ENCODE measurements at places on chromosomes 13 and 19. TPM values are rescaled to one million over a fixed set of nuclear protein-coding genes. Genes with fewer than 3 reads are reported as not detected.

GRCh38 chr13:35630551-35631275 is 154.2 kb upstream of the MAB21L1 start:
- H3K36me3 ChIP-seq: no peaks in the 10 kb centered on the region
- H3K27ac ChIP-seq: no peak overlapping the region

Gene PGLYRP1
- not detected for total RNA-seq

Gene SGCG
- not detected for total RNA-seq

DNA sequence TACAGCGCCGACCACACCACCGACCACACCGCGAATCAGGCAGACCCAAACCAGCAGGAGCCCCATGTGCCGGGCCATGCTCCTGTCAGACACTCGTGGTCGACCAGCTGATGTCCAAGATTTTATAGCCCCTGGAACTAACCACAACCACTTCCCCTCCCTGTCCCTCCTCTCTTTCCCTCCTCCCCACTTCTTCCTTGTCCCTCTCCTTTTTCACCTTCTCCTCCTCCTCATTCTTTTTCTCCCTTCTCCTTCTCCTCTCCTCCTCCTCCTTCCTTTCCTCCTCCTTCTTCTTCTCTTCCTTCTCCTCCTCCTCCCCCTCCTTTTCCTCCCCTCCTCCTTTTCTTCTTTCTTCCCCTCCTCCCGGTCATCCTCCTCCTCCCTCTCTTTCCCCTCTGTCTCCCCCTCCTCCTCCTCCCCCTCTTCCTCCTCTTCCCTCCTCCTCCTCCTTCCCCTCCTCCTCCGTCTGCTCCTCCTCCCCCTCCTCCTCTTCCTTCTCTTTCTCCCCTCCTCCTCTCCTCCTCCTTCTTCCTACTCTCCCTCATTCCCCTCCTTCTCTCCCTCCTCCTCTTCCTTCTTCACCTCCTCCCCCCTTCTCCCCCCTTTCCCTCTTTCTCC is 670 bp downstream of the BSPH1 start:
- H3K4me3 ChIP-seq: no peak overlapping the region
- no peak overlapping the region for H3K27ac ChIP-seq
- no peak for DNase-seq
- H3K36me3 ChIP-seq: no peaks in the 10 kb centered on the region
- peaks cover 4% of the 10 kb centered on the region for H3K27me3 ChIP-seq

- no peak for DNase-seq
- H3K36me3 ChIP-seq: no peaks in the 10 kb centered on the region
- H3K27me3 ChIP-seq: peaks cover 2% of the 10 kb centered on the region
- no peak overlapping the region for H3K4me3 ChIP-seq
Measured at GRCh38 chr13:20353973-20354372, 121.9 kb upstream of the GJB6 start.

DNA sequence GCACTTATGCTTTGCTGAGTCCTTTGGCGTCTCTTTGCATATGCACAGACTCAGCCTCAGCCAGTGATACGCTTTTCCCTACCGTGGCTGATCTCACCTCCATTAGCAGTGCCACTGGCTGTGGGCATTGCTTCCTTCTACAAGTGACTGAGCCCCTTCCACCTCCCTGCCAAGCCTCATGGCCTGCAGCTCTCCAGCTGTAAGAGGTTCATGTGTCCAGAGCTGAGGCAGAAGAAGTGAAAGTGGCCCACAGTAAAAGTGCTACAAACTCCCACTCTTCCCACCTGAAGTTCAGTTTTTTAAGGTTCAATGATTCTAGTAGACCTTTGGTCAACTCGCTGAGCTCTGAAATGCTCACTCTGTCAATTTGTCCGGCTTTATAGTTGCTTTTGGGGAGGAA is 44.7 kb downstream of the SMARCA4 start:
- no peak overlapping the region for H3K27ac ChIP-seq
- H3K36me3 ChIP-seq: peaks cover 47% of the 10 kb centered on the region
- no peaks in the 10 kb centered on the region for H3K4me1 ChIP-seq
- no peaks in the 10 kb centered on the region for H3K27me3 ChIP-seq
- DNase-seq: no peak

Gene TTC9B
- not detected for total RNA-seq

DNA sequence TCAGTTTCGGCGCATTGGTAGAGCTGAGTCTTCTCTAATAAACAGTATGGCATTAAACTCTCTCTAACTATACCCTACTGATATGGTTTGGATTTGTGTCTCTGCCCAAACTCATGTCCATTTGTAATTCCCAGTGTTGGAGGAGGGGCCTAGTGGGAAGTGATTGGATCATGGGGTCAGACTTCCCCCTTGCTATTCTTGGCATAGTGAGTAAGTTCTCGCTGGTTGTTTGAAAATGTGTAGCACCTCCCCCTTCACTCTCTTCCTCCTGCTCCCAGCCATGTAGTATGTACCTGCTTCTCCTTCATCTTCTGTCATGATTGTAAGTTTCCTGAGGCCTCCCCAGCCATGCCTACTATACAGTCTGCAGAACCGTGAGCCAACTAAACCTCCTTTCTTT is 682.7 kb upstream of the ARGLU1 start:
- no peaks in the 10 kb centered on the region for H3K27me3 ChIP-seq
- H3K36me3 ChIP-seq: no peaks in the 10 kb centered on the region

DNA sequence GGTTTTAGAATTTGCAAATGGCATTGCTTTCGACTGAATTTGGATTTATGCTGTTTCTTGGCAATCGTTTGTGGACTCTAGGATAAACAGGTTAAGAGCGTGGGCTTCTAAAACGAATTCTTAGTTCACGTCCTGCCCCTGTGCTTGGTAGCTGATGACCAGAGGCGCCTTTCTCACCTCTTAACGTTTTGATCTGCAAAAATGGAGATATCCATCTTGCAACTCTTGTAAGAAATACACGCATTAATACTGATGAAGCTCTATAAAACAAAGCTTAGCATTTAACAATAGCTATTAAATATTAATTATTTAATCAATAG is 580 bp upstream of the KATNAL1 start:
- H3K36me3 ChIP-seq: no peaks in the 10 kb centered on the region
- H3K4me1 ChIP-seq: peaks cover 38% of the 10 kb centered on the region
- no peak for DNase-seq

Gene TMEM86B
- 6.7 TPM for total RNA-seq

DNA sequence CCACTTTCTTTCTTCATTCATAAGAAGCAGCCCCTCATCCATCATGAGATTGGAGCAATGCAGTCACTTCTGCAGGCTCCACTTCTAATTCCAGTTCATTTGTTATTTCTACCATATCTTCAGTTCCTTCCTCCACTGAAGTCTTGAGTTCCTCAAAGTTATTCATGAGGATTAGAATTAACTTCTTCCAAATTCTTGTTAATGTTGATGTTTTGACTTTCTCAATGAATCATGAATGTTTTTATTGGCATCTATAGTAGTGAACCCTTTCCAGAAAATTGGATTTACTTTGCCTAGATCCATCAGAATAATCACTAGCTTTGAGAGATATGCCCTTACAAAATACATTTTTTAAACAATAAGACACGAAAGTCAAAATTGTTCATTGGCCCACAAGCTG is 2567.7 kb upstream of the PCDH20 start:
- H3K4me3 ChIP-seq: no peak overlapping the region
- no peaks in the 10 kb centered on the region for H3K4me1 ChIP-seq
- H3K36me3 ChIP-seq: no peaks in the 10 kb centered on the region
- H3K27me3 ChIP-seq: no peaks in the 10 kb centered on the region

DNA sequence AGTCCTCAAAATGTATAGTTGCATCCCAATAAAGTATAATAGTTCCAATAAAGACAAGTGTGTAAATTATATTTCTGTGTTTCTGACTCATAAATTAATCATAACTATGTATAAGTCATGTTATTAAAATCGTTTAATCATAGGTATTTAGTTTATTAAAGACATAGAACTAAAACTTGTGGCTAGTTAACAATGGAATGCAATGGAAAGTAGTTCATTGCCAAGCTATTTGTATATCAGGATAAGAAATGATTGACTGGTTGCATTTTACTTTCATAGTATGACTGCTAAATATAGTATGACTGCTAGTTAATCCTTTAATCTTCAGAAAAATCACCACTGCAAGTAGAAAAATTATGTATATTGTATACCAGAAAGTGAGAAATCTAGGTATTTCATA is 16.9 kb downstream of the COG3 start:
- peaks cover 3% of the 10 kb centered on the region for H3K4me1 ChIP-seq
- H3K36me3 ChIP-seq: peaks cover 60% of the 10 kb centered on the region
- no peak overlapping the region for H3K27ac ChIP-seq

Gene F2RL3
- total RNA-seq: not detected

DNA sequence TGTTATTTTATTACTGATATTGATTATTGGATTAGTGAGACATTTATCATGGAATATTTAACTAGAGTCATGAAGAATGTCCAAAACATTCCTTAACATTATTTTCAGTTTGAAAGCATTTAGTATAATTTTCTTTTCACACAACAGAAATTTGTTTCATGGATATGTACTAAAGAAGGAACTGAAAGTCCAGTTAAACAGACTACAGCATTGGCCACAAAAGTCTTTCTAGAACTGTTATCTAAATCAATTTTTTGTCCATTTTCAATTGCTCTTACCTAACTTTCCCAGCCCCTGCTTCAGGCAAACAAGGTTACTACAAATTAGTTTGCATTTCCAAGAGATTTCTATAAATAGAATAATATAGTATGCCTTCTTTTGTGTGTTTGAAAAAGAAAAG is 1018.0 kb upstream of the PCDH20 start:
- no peaks in the 10 kb centered on the region for H3K4me1 ChIP-seq
- no peak overlapping the region for H3K27ac ChIP-seq
- no peak for DNase-seq
- no peaks in the 10 kb centered on the region for H3K36me3 ChIP-seq
- no peak overlapping the region for H3K4me3 ChIP-seq

DNA sequence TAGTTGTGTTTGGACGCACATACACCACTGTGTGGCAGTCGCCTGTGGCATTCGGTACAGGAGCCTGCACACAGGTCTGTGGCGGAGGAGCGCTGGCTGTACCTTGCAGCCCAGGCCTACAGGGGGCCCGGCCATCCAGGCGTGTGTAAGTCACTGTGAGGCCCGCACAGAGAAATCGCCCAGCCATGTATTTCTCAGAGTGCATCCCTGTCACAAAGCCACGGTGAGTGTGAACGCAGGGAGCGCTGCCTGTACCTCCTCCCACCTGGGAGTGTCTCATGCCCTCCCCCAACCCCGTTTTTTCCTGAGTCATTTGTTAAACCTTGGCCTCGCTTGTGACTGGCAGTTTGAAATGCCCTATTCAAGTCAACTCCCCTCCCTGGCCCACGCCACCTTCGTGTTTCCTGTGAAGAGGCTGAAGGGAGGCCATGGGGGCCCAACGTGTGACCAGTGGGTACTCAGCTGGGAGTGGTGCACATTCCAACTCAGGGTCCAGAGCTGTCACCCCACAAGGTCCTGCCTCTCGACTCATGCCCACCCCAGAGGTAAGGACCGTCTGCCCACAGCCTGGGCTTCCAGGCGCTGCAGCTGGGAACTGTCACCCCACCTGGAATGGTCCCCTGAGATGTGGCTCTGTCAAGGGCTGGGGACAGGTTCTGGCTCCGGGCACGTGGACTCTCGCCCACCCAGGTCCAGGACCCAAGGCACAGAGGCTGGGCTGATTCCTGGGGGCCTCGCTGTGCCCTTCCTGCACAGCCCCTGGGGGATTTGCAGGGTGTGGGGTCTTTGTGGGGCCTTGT is 11.6 kb upstream of the RASA3 start:
- H3K36me3 ChIP-seq: no peaks in the 10 kb centered on the region
- no peak overlapping the region for H3K27ac ChIP-seq
- H3K4me3 ChIP-seq: no peak overlapping the region
- peaks cover 41% of the 10 kb centered on the region for H3K4me1 ChIP-seq
- peaks cover 10% of the 10 kb centered on the region for H3K27me3 ChIP-seq
- DNase-seq: no peak

DNA sequence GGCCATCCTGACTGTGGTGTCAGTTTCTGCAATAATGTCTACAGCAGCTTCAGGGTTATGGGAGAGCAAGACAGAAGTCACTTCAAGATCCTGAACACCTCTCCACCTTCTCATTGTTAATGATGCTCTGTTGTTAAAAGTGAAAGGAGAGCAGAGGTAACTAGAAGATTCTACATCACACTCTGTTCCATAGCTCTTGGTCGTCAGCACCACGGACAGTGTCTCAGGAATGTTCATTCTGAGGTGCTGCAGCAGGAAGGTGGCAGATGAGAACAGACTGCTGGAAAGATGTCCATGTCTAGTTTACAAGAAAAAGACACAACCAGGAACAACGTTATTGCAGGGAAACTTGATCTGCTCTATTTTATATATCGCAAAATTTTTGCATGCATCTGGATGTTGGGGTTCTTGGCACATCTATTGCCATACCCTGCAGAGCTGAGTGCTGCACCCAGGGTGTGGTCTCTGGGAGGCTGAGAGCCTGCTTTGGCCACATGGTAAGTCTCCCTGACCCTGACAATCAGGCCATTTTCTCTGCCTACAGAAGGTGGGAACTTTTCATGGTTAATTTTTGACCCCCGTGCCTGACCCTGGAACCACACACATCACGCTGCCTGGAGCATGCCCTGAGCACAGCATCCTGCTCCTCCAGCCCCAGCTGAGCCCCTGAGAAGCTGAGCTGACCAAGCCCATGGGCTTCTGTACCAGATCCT is 12.7 kb downstream of the CEACAM21 start:
- H3K27ac ChIP-seq: no peak overlapping the region
- peaks cover 17% of the 10 kb centered on the region for H3K36me3 ChIP-seq
- no peak for DNase-seq

GRCh38 chr13:106786006-106786563 is 218.1 kb upstream of the ARGLU1 start:
- H3K27me3 ChIP-seq: no peaks in the 10 kb centered on the region
- H3K36me3 ChIP-seq: no peaks in the 10 kb centered on the region
- no peak overlapping the region for H3K4me3 ChIP-seq

- DNase-seq: no peak
- no peaks in the 10 kb centered on the region for H3K36me3 ChIP-seq
- no peak overlapping the region for H3K4me3 ChIP-seq
Measured at GRCh38 chr19:49701271-49701786, 10.4 kb downstream of the CPT1C start.

Gene OR10H1
- not detected for total RNA-seq

DNA sequence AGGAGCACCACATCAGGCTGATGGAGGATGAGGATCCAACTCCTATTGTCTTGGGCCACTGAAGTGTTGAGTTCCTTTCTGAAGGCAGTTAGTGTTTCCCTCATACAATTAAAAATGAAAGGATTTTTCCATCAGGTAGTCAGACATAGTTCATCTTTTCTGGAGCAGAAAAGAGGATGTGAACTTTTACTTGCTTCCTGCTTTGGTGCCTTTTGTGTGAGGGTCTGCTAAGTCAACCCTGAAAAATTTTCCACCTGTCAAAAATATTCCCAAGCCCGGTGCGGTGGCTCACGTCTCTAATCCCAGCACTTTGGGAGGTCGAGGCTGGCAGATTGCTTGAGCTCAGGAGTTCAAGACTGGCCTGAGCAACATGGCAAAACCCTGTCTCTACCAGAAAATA is 43.9 kb downstream of the RGCC start:
- no peak overlapping the region for H3K4me3 ChIP-seq
- H3K27ac ChIP-seq: no peak overlapping the region
- peaks cover 6% of the 10 kb centered on the region for H3K36me3 ChIP-seq
- no peak for DNase-seq
- H3K4me1 ChIP-seq: peaks cover 46% of the 10 kb centered on the region
- H3K27me3 ChIP-seq: no peaks in the 10 kb centered on the region
